ENCODE measurements at places on chromosomes 3 and 15.
A peak's percentile ranks its signal among the peaks of the same experiment; 100 is the strongest.

GRCh38 chr3:30069056-30069455, 537.3 kb upstream of the TGFBR2 start:
- no peak for DNase-seq

- DNase-seq = no peak
Measured at GRCh38 chr3:61936344-61936937, 375.1 kb downstream of the PTPRG start.

DNA sequence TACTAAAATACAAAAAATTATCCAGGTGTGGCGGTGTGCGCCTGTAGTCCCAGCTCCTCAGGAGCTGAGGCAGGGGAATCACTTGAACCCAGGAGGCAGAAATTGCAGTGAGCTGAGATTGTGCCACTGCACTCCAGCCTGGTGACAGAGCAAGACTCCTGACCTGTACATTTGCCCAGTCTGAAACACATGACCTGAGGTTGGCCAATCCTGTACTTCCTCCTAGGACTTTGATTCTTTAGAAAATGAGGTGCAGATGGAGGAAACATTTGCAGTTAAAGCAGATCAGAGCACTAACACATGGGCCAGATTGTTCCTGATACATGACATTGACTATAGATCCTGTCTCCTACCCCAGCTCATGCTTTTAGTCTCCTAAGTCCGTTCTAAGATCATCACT, 28.9 kb upstream of the LPP start:
- no peak for DNase-seq

DNA sequence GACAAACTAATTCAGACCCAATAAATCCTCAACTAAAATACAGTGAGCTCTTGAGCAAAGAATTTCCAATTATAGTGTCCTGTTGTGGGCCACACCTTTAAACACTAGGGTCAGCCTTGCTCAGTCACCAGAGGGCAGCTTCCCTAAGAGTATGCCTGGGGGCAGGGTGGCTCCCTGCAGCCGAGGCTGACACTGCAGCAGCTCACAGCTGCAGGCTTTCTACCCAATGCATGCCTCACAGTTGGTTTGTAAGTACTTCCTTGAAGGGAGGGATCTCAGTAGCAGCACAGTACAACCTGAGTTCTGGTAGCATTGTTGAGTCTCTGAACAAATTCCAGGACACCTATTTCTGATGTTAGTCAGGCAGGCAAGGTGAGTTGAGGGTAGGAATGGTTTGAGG, 335.6 kb downstream of the TUSC7 start:
- no peak for DNase-seq

- DNase-seq = no peak
Measured at GRCh38 chr15:77507911-77508310, 87.2 kb downstream of the HMG20A start.

- no peak for DNase-seq
Measured at GRCh38 chr3:65552434-65552833, 486.3 kb downstream of the MAGI1 start.

DNA sequence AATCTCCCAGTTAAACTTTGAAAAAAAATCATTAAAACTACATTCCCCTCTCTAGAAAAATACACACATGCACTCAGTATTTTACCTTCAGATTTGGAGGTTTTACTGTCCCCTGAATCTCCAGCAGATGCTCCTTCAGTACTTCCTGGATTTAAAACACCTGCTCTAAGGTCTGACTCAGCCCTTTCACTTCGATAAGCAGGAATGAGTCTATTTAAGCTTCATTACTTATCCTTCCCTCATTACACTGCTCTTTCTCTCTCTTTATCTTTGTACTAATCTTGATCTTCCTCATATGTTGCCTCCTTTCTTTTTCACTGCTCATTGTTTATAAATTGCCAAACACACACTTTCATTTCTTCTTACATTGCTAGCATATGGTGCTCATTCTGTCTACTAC, 443.9 kb downstream of the DIPK2A start:
- DNase-seq = no peak

- no peak for DNase-seq
Measured at GRCh38 chr15:49288391-49288790, 118.3 kb downstream of the GALK2 start.

DNA sequence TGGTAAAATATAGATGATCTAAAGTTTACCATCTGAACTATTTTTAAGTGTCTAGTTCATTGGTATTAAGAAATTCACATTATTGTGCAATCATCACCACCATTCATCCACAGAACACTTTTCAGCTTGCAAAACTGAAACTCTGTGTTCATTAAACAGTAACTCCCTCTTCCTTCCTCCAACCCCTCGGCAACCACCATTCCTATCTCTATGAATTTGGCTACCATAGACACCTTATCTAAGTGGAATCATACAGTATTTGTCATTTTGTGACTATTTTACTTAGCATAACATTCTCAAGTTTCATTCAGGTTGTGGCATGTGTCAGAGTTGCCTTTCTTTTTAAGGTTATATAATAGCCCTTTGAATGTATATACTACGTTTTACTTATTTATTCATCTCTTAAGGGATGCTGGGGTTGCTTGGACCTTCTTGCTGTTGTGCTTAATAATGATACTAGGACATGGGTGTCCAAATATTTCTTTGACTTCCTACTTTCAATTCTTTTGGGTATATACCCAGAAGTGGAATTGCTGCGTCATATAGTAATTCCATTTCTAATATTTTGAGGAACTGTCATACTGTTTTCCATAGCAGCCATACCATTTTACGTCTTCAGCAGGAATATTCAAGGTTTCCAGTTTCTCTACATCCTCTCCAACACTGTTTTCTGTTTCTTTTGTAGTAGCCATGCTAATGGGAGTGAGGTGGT, 20.9 kb downstream of the KAT2B start:
- DNase-seq = no peak

- DNase-seq = no peak
Measured at GRCh38 chr3:52739730-52740129, 31.0 kb downstream of the NEK4 start.

- no peak for DNase-seq
Measured at GRCh38 chr3:42685363-42685881, at the start of gene KLHL40. TSS of gene KLHL40 (plus strand) at chr3:42685537. CDS start at chr3:42685619, 82 bp downstream.

- DNase-seq = no peak
Measured at GRCh38 chr3:185153171-185153771, 411 bp upstream of the C3orf70 start.

DNA sequence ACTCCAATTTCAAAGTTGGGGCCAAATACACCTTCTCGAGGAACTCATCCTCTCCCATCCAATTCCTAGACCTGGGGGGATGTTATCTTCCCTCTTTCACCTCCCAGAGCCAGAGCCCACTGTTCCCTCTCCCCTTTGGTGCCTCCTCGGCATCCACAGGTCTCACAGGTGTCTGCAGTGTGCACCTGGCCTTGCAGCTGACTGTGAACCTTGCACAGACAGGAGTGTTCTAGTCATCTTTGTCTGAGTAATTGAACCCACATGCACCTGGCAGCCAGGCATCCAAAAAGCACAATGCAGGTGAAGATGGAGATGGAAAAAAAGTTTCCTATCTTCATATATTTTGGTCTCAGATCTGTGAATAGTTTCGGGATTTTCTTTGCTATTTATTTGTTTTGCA, 30.8 kb downstream of the PCOLCE2 start:
- DNase-seq = no peak

DNA sequence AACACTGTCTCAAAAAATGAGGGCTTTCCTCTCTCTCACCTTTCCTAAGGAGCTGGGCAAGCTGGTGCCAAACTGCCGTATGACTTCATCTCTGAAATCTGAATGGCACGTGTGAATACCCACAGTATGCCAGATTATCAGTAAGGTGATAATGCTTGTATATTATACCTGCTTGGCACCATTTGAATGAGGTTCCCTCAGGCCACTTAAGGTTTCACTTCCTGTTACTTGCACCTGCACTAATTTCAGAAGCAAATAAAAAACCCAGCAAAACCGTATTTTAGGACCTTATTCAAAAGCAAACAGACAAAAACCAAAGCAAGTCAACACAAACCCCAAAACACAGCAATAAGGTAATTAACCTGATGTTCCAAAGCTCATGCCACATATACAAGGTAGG, 19.7 kb downstream of the FOXP1 start:
- peak; percentile 77 for DNase-seq

Measured in naive B cell (primary cell).